Right lobe of liver (tissue), 6 donors: ENCODE measurements at places on chromosomes 5 and 9. TPM values are rescaled to one million over a fixed set of nuclear protein-coding genes. Genes with fewer than 3 reads are reported as not detected.

DNA sequence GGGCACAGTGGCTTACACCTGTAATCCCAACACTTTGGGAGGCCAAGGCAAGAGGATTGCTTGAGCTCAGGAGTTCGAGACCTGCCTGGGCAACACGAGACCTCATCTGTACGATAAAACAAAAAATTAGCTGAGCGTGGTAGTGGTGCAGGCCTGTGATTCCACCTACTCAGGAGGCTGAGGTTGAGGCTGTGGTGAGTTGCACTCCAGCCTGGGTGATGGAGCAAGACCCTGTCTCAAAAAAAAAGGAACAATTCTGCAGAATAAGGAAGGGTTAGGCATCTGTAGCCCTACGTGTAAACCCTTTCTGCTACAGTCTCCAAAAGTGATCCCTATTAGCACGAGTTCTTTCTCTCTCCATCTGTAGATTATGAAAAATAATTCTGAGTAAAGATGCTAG lies 19.9 kb downstream of the CDC26 start:
- no peak for DNase-seq
- no peaks in the 10 kb centered on the region for H3K27me3 ChIP-seq
- no peak overlapping the region for H3K27ac ChIP-seq

DNA sequence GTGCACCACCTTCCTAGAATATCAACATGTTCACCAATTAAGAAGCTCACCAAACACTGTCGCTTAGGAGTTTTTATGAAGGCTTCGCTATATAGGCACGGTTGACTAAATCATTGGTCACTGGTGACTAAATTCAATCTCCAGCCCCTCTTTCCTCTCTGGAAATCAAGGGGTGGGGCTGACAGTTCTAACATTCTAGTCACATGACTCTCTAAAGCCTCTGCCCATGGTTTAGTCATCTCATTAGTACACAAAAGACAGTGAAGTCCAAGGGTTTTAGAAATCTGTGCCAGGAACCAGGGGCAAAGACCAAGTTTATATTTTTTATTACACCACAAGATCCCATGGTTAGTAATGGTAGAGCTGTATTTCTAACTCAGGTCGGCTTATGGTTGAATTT lies 243.2 kb downstream of the ELAVL2 start:
- H3K27ac ChIP-seq, result no peak overlapping the region
- no peaks in the 10 kb centered on the region for H3K27me3 ChIP-seq
- DNase-seq, result no peak
- no peaks in the 10 kb centered on the region for H3K36me3 ChIP-seq

DNA sequence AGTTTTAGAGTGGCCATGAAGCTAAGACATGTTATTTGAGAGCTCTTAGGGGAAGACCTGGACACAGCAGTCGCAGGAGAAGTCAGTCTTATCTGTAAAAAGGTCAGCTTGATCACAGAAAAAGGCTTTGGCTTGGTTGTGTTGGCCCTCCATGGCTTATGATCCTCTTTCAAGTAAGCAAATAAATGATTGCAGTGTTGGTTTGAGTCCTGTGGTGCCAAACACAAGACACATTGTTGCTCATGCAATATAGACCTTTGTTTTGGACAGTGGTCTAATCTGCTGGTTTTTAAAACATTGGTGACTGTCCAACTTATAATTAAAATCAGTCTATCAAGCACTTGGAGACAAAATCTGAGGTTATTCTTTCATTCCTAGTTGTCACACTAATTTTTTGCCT lies 54.0 kb downstream of the DOCK8 start:
- H3K27me3 ChIP-seq, result no peaks in the 10 kb centered on the region
- H3K36me3 ChIP-seq, result no peaks in the 10 kb centered on the region
- no peak for DNase-seq
- no peaks in the 10 kb centered on the region for H3K4me1 ChIP-seq

DNA sequence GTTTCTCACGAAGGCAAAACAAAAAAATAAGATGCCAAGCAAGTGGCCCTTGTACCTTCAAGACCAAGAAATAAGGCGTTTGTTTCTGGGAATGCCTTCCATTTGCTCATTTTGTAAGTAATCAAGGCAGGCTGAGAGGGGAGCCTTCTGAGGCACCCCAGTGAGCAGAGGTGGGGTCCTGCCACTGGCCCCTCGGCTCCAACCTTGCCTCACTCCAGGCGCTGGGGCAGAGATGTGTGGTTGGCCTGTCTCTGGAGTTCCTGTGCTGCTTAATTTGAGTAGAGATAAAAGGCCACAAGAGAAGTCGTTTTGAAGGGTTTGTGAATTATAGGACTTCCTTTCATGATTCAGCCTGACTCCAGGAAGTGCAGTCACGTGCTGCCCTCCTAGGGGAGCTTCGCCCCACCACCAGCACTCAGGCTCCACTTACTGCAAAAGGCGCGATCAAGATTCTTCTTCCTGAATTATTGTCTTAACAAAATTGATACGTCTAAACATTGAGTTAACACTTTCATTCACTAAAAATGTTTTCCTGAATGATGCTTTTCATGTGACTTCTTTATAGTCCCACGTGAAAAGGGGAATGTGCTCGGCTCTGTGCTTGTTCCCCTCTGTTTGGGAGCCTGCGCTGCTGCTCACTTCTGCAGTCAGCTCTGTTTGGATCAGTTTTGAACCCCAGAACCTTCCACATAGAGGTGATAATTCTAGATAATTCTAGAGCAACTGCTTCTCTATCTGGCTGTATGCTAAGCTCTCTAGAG lies 13.7 kb downstream of the SYK start:
- peak overlapping the region; percentile 29 for H3K27ac ChIP-seq
- no peaks in the 10 kb centered on the region for H3K4me1 ChIP-seq

MYMK gene
- not detected for total RNA-seq

IL9 gene
- not detected for total RNA-seq
